ENCODE measurements at places on chromosomes 16 and 17.

DNA sequence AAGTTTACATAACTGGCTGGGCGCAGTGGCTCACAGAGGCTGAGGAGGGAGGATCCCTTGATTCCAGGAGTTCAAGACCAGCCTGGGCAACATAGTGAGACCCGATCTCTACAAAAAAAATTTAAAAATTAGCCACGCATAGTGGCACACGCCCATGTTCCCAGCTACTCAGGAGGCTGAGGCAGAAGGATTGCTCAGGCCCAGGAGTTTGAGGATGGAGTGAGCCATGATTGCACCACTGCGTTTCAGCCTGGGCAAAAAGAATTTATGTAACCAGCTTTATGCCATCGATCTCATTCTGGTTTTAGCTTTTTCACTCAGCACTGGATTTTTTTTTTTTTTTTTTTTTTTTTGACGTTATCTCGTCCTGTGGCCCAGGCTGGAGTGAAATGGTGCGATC, 9.1 kb upstream of the CD300E start:
- DNase-seq: no peak

DNA sequence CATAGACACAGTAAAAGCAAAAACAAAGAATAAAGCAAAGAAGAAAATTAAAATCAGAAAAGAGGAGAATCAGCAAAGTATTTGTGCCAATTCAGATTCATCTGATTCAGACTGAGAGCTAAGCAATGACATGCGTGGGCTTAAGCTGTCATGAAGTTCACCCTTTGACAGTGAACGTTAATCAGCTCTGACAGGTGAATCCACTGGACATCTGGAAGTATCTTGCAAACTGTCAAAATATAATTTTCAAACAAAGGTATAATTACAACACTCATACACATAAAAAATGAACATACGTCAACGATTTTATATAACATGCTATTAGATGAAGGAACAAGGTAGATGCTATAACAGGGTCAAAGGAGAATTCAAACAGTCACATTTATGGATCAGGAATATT, 596.3 kb upstream of the SALL1 start:
- no peak for DNase-seq

DNA sequence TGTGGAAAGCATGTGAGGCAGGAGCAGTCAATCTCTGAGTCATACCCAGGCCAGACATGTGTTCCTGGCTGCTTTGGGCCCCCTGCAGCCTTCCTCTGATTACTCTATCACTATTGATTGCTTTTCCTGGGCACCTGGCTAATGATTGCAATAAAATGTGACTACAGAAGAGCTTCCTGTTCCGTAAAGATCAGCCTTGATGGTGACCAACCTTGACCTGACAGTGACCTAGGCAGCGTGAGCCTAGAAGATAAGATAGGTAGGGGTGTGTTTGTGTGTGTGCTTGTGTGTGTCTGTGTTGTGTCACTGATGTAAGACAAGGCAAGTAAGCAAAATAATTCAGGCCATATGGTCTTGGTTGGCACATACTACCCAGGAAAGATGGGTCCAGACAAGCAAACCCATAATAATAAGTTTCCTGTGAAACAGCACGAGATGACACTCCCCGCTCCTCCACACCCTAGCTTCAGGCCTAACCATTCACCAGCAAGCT, 367.7 kb upstream of the CDH11 start:
- no peak for DNase-seq

GRCh38 chr17:78355045-78355641, 4.7 kb downstream of the SOCS3 start:
- no peak for DNase-seq

- DNase-seq: no peak
Measured at GRCh38 chr16:48503779-48504178, 106.2 kb downstream of the N4BP1 start.

DNA sequence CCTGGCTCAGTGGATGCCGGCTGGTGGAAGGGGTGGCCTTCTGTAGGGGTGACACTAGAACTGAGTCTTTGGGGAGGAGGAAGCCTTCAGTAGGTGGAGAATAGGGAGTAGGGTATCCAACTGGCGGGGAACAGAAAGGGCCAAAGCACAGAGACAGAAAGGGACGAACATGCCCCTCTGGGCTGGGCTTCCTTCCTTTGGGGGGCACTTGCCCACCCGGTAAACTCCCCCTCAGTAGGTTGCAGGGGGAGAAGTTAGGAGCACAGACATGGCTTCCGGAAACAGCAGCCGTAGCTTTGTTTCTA, 774 bp downstream of the ENGASE start:
- DNase-seq: peak; percentile 54

GRCh38 chr16:842061-842476, 41.5 kb upstream of the GNG13 start:
- DNase-seq: peak; percentile 15

DNA sequence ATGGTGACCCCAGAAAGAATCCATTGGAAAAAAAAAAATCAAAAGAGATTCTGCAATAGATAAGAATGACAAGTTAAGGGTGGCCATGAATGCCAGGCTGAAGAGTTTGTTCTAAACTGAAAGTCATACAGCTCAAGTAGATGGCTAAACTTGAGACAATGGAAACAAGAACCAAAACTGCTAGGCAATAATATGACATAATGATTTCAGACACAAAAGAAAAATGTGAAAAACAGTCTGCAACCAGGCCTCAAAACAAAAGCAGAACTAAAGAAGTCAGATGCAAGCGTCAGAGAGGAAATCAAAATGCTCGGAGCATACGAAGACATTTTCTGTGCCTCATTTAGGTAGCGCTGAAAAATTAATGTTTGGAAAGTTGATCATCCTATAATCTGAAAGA, 54.4 kb upstream of the YPEL2 start:
- peak; percentile 47 for DNase-seq

DNA sequence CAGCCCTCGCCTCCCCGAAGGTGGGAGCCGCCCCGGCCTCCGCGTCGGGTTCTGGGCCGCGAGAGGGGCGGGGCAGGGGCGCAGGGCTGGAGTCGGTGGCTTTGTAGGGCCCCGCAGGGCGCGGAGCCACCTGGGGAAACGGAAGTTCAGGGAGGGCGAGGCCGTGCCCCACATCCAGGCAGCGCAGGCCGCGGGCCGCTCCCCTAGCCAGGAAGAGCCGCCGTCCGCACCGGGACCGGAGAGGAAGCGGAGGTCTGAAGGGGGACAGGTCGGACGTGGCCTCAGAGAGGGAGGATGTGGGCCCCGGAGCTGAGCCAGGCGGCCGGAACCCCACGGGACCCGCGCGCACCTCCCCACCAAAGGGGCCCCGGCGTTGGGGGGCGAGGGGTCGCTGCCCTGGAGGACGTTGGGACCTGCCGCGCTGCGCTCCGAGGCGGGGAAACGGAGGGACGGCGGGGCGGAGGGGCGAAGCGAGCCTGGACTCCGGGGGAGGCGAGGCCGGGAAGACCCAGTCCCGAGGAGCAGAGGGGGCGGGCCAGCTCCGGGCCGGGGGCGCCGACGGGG, 482 bp upstream of the SLC16A3 start:
- peak; percentile 80 for DNase-seq

DNA sequence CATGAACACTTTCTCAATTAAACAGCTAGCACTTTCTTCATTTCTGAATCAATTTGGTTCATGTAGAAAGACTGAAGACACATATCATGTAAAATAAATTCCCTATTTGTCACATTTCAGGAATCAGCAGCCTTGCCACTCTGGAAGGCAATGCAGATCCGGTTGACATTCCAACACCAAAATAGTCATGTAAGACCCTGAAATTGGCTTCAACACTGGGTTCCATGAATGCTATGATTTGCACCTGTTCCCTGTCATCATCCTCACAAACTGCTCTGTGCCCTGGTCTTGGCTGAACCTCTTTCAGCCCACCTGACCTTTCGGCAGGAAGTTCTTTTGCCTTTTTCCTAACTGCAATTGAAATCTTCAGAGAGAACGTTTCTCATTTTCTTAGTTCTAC, 156.9 kb downstream of the CDH8 start:
- DNase-seq: no peak

- peak; percentile 65 for DNase-seq
Measured at GRCh38 chr17:43917348-43918025, 10.2 kb upstream of the MPP2 start.

DNA sequence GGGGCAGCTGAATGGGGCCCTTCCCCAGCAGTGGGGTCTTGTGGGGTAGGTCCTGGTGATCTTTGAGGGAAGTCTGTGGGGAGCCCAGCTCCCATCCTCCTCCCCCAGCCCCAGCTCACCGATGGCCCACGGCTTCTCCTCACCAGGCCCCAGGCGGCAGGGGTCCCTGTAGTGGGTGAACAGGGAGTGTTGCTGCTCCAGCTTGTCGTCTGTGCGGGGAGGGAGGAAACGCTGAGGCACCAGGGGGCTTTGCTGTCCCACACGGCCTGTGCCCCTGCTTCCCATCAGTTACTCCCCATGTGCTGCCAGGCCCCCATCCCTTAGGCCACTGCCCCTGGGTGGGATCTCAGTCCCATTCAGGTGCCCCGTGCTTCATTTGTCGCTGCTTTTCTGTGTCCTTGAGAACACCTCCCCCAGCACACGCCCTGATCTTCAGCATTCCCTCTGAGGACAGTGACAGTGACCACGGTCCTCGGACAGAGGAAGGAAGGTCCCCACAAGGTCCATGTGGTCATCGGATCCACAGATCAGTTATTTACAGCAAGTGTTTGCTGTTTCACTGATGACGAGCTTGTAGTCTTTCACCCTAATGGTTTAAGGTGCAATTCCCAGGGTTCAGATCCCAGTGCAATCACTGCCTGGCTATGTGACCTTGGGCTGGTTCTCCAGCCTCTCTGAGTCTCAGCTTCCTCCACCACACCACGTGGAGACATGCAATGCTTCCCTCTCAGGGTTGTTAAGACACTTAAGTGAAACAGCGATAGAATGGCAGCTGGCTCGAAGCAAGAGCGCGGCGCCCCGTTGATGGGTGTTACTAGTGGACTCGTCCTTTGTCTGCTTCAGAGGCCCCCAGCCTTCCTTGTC, 53.1 kb downstream of the PRMT7 start:
- no peak for DNase-seq

DNA sequence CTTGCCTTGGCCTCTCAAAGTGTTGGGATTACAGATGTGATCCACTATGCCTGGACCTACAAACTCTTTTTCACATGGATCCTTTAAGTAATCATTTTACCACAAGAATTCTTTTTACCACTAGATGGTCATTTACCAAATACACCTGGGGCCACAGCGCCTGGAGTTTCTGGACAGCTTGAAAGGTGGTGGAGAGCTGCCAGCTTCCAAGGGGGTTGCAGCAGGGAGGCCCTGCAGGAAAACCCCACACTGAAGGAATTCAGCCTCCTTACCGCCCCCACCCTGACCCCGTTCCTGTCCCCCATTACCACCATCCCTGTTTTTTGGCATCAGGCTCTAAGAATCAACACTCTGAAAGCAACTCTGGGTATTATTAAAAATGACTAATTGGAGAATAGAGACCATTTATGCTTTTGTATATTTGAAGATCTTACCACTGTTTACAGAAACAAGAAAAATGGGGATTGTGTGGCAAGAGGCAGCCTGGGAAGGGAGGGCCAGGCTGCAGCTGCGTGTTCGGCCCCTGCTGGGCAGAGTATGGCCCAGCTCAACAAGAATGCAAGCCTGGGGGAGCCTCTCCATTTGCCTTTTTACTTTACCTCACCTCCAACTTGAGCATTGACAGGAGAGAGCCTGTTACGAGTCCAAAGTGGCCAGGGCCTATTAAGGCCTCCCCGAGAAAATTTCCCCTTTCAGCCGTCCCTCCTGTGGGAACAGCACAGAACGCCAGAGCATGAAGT, 209.9 kb downstream of the ZFHX3 start:
- DNase-seq: no peak

GRCh38 chr17:79960788-79961522, 74.7 kb downstream of the TBC1D16 start:
- DNase-seq: no peak

- peak; percentile 94 for DNase-seq
Measured at GRCh38 chr16:10356870-10357842, 28.7 kb upstream of the ATF7IP2 start.

- no peak for DNase-seq
Measured at GRCh38 chr16:1080801-1081733, 8.5 kb downstream of the SSTR5 start.

GRCh38 chr16:72604375-72604774, 432.4 kb upstream of the PMFBP1 start:
- no peak for DNase-seq

GRCh38 chr17:42312285-42313130, 24.2 kb downstream of the STAT5A start:
- DNase-seq: peak; percentile 98

- no peak for DNase-seq
Measured at GRCh38 chr17:33595828-33596227, 302.7 kb upstream of the ASIC2 start.

DNA sequence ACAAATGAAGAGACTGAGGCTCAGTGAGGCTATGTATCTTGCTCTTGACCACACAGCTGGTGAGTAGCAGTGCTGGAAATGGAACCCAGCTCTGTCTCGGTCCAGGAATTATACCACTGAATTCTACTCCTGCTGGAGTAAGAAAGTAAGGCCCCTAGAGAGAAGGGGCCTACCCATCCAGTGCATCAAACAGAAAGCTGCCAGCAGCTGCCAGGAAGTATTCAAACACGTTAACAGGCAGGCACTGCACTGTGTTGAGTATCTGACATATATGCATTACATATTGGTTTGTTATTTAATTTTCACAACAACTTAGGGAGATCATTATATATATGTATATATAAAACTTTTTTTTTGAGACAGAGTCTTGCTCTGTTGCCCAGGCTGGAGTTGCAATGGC, 4.0 kb downstream of the ARL5C start:
- no peak for DNase-seq

GRCh38 chr17:72021417-72022041, 99.3 kb upstream of the SOX9 start:
- DNase-seq: no peak

DNA sequence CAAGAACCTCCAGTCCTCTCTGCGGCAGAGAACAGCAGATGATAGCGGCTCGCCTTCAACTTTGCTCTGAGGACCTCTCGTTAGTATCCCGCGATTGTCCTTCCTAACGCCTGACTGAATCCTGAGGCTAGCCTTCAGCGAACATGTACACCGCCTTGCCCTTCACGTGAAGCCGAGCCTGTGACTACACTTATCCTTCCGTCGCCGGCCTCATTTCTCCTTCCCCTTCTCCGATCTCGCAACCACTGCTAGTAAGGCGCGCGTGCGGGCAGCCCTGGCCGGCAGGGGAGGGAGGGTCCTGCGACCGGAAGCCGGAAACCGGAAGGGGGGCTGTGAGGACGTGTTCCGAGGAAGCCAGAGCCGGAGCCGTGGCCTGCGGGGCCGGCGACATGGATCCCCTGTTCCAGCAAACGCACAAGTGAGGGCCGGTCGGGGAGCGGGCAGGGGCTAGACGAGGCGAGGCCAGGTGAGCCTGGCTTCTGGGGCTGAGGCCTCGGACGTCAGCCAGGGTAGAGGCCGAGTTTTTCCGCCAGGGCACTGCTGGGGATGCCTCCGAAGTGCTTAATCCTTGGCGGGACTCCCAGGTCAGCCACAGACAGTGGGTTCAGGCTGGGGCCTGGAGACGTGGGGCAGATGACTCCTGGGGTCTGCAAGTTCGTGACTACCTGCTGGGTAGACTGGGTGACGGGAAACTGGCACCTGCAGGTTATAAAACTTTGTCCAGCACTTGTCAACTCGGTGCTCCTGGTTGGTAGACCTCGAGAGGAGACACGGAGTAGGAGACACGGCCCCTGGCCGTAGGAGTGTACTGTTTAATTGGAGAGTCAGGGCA, at the start of gene GOSR2:
Gene GOSR2 (plus strand): TSS at position 357 of the 832 bp plus-strand sequence. CDS start 33 bp downstream, at position 390.
- DNase-seq: peak; percentile 96

All from hematopoietic multipotent progenitor cell treated with erythropoietin and hydrocortisone succinate and interleukin-3 and kit ligand, for 4 days (in vitro differentiated cells).